Fibroblast of skin of back (primary cell): ENCODE measurements at places on chromosomes 5 and 9.
A peak's percentile ranks its signal among the peaks of the same experiment; 100 is the strongest.

GRCh38 chr9:114743446-114743845 lies 61.5 kb upstream of the TEX48 start:
- DNase-seq: peak; percentile 30

DNA sequence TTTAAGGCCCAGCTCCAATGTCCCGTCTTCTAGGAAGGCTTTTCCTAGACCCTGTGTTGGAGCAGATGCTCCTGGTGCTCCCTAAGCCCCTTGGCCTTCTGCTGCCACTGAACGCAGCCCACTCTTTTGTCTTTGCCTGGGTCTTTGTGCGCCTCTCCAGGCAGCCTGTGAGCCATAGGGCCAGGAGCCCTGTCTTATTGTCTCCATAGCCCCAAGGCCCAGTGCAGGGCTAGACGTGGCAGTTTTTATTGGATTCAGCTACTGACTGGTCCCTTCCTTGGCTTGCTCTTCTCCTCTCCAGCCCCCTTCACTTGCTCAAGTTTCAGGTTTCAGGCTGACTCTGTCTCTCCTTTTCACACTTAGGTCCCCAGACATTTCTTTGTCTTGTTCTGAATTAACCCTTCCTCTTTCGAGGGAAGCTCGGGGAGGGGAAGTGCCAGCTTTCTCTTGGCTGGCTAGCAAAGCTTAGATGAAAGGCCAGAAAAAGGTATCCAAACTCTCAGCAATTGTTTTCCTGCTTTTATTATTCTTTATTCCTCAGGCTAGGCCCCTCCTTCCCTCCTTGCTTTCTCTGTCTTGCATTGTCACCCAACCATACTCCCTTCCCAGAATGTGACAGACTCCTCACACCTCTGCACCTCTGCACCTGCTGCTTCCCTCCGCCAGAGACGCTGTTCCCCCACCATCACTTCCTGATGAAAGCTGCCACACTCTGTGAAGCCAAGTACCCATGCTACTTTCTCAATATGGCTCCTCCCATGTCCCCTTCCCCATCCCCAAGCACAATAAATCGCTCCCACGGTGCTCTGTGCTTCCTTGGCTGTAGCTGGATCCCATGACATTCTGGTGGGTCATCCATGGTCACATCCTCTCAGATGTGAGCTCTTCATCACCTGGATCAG lies 101.6 kb upstream of the CPEB4 start:
- no peak for DNase-seq

DNA sequence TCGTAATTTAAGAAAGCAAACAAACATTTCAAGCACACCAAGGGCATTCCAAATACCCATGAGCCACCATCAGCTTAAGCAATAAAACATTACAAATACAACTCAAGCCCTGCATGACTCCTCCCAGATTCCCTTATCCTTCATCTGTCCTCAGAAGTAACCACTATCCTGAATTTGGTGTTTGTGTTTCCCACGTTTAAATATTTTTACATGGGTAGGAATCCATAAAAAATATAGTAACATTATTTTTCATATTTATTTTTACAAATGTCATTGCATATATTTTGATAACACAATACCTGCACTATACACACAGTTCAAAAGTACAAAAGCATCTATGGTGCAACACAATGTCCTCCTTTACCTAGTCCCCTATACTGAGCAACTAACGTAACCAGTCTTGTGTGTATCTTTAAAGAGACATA lies 6.4 kb downstream of the PRKAA1 start:
- no peak for DNase-seq

GRCh38 chr9:93116072-93116961 lies 17.7 kb downstream of the NINJ1 start:
- no peak for DNase-seq

DNA sequence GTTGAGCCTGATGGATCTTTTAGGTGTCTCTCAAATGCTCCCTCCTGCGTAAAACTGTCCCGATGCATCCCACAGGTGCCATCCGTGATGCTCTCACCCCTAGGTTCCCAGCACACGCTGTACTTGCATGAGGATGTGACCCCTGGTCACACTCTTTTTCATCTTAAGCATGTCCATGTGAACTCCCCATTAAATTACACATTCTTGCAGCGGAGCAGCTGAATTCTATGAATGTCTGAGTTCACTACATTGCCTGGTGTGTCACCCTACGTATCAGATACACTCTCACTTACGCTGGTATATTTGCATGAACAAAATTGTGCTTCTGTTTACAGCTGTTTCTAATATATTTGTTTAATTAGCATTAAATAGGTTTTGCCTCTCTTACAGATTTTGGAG lies 105.3 kb upstream of the RETREG1 start:
- DNase-seq: no peak

DNA sequence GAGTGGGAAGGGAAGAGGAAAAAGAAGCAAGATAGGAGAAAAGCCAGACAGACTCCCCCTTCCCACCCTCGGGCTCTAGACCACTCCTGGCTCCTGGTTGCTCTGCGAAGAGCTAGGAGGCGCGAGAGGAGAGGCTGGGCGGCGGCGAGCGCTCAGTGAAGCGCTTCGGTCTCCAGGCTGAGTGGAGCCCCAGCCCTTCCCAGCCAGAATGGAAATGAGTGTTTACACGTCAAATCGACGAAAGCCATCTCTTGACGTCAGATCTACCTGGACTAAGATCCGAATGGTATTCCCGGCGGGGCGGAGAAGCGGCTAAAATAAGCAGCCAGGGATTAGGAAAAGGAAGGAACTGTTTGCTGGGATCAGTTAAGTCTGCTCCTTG lies at the start of gene PCSK1:
PCSK1 (minus strand) TSS at position 183 of the 382 bp plus-strand sequence. CDS start 206 bp downstream, outside the sequence.
- DNase-seq: no peak

DNA sequence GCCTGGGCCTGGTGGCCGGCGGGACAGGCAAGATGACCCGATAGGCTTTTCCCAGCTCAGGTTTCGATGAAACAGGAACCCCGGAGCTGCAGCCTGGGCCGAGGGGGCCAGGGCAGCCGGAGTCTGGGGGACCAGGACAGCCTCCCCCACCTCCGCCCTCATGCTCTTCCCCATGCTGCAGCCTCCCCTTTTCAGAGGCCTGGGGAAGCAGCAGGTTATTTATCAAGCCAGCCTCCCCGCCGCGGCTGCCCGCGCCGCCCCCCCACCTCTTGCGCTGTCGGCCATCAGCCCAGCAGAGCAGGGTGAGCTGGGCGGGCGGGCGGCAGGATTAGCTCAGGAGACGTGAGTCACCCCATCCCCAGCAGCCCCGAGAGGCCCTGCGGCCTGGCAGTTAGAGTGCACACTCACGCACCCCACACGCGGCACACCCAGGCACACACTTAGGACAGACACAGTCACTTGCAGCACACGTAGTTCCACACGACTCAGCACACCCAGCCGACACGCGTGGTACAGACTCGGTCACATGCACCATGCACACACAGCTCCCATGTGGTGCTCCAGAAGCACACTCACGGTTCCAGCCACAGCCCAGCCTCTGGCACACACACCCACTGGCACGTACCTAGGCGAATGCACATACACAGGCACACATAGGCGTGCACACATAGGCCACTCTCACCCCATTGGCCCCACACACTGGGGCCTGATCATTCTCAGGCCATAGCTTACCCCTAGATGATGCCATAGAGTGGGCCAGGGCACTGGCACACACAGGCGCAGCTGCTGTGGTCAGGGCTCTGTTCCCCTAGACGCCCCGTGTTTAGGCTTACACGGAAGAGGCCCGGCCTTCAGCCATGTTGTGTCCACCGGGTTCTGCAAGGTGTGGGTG lies 13.0 kb downstream of the CXXC5 start:
- peak; percentile 95 for DNase-seq

GRCh38 chr5:154916874-154917273 lies 21.1 kb downstream of the GEMIN5 start:
- DNase-seq: no peak

DNA sequence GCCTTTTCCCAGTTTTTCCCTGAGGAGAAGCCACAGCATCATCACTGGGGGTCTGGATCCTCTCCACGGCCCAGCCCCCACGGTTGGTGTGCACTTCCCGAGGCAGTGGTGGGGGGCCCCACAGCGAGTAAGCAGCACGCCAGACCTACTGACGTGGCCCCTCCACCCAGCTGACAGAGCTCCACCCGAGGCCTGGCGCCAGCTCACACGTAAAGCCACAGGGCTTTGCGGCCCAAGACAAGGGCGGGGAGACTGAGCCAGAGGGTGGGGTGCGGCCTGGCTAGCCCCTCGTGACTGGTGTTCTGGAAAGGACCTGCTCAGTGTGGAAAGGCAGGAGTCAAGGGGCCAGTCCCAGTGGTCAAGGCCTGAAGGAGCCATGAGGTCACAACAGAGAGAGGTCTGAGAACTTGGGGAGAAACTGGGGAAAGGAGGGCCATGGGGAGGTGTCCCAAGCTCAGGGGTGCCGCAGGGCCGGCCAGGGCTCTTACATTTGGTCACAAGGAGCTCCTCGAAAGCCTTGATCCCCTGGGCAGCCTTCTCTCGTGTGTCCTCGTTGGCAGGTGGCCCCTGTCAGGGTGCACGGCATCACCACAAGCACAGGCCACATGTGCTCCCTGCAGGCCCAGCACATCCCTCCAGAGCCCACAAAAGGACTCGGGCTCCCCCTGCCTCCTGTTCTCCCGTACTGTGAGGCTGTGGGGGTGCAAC lies 5.5 kb downstream of the SNAPC4 start:
- no peak for DNase-seq

GRCh38 chr5:55763746-55764420 lies 26.0 kb downstream of the DDX4 start:
- DNase-seq: no peak

GRCh38 chr5:122054266-122054665 lies 23.8 kb downstream of the LOX start:
- no peak for DNase-seq

GRCh38 chr9:87255431-87256155 lies 242.1 kb upstream of the DAPK1 start:
- peak; percentile 48 for DNase-seq

DNA sequence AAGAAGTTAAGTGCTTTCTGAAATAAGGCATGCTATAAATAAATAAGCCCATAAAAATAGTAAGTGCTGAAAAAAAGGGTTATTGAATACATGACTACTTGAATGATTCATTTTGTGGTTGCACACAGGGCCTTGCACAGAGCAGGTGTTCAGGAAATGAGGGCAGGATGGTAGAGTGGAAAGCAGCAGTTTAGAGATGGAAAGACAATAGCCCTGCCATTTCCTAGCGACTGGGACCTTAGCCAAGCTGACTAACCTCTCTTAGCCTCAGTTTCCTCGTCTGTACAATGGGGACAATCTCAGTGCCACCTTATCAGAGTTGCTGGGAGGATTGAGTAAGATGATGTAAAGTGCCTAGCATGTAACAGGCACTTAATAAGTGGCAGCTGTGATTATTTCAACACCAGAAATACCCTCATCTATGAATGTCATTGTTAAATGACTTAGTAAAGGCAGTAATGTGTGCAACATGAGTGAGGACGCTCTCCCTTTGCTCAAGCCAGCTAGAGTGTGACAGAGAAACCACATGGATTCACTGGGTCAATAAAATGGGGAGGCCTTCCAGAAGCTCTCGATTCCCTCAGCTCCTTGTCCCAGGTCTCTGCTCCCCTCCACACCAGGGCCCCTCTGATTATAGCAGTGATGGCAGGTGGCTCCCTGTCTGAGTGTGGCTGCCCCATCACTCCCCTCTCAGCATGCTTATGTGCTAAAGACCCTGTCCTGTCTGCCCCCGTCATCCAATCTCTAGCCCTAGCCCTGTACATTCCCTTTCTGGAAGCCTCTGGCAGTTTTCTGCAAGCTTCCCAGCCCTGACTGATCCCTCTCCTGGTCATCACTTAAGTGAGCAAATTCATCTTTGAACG lies 16.0 kb upstream of the PHF19 start:
- peak; percentile 46 for DNase-seq

- DNase-seq: no peak
These were observed 92.7 kb downstream of the HRH2 start for GRCh38 chr5:175750511-175750931.

DNA sequence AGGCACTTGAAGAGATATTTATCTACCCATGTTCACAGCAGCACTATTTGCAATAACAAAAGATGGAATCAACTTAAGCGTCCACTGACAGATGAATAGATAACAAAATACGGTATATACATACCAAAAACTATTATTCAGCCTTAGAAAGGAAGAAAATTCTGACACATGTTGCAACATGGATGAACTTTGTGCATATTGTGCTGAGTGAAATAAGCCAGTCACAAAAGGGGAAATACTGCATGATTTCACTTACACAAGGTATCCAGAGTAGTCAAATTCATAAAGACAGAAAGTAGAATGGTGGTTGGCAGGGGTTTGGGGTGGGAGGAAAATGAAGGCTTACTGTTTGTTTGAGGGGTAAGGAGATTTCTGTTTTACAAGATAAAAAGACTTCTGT lies 66.0 kb downstream of the FBN2 start:
- no peak for DNase-seq

DNA sequence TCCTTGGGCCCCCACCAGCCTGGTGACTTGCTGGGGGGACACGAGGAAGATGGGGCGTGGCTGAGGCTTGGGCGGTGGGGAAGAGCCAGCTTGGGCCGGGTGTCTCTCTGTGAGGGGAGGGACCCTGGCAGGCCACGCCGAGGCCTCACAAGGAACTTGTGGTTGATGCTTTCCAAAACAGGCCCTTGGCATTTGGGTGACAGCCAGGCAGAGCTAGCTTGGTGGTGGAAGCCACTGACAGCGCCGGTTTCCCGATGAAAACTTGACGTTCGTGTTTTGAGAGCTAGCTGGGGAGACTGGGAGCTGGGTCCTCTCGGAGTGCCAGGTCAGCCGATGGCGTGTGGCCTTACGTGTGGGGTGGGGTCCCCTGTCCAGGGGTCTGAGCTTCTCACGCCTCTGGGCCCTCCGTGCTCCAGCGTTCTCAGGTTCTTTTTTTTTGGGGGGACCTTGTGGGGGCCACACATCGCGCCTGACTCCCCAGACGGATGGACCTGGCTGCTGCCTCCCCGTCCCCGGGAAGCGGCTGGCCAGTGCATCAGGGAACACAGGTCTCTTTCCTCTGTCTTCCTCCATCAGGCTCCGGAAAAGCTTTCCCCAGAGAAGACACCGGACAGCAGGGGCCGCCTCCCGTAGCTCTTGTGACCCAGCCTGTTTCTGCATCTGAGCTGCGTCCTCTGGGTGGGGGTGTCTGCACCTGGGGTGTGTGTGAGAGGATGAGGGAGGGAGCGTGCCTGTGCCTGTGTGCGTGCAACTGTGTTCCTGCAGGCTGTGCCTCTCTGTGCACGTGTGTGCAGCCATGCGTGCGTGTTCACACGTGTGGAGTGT lies 129.3 kb upstream of the LPCAT1 start:
- no peak for DNase-seq

DNA sequence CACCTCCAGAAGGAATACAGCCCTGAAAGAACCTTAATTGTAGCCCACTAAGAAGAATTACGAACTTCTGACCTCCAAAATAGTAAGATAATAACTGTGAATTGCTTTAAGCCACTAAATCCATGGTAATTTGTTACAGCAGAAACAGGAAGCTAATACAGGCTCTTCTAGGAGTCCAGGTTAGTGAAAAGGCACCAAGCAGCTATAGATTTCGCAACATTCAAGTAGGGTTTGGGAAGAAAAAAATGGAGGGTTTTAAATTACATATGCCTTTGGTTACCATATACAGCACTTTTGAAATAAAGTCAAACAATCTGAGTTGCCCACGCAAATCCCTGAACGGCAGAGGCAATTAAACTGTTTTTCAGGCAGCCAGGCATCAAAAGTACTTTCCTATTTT lies 1.7 kb upstream of the ACTL7A start:
- no peak for DNase-seq

- DNase-seq: no peak
These were observed 339.2 kb downstream of the AGTPBP1 start for GRCh38 chr9:85402551-85402950.
